HS-5 (cell line): ENCODE measurements at places on chromosomes 4 and X.

GRCh38 chr4:762211-763190, 56.9 kb downstream of the PCGF3 start:
- no peak for DNase-seq

DNA sequence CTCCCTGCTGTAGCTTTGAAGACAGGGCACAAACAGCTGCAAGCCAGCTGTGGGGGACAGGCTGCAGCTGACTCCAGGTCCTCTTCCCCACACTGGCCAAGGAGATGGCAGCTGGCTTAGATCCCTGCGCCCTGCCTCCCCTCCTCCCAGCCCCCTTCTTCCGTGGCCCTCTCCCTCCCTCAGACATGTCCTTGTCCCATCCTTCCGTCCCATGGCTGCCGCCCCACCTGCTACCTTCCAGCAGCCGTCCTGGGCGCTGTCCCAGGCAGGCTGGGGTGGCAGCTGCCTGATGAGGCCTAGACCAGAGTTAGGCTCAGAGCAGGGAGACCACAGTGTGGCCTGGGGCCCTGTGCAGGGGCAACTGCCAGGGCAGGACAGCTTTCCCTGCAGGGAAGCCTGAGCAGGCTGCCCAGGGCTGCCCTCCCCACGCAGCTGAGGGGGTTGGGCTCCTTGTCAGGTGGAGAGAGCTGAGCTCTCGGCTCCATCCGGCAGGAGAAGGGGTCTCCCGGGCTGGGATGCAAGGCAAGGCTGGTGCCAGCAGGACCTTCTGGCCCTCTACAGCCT, 3.3 kb upstream of the BGN start:
- no peak for DNase-seq

DNA sequence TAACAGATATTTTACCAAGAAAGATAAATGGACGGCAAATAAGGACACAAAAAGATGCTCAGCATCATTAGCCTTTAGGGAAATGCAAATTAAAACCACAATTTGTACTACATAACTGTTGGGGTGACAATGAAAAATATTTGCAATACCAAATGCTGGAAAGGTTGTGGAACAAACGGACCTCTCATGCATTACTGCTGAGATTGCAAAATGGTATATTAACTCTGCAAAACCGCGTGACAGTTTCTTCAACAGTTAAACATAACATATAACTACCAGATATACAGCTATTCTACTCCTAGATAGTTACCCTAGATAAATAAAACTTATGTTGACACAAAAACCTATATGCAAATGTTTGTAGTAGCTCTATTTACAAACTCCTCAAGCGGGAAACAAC, 6.3 kb upstream of the OTC start:
- no peak for DNase-seq

- no peak for DNase-seq
Measured at GRCh38 chr4:116499-116898, 7.8 kb upstream of the ZNF718 start.
